ENCODE measurements at places on chromosomes 16 and 17.

GRCh38 chr16:48201515-48202201 lies 42.4 kb upstream of the LONP2 start:
- H3K27ac ChIP-seq: no peak overlapping the region
- H3K4me1 ChIP-seq: no peaks in the 10 kb centered on the region
- DNase-seq: no peak
- H3K27me3 ChIP-seq: no peaks in the 10 kb centered on the region

- H3K4me3 ChIP-seq: no peak overlapping the region
- no peak for DNase-seq
Observed at GRCh38 chr16:81528256-81528655, 83.6 kb downstream of the CMIP start.

DNA sequence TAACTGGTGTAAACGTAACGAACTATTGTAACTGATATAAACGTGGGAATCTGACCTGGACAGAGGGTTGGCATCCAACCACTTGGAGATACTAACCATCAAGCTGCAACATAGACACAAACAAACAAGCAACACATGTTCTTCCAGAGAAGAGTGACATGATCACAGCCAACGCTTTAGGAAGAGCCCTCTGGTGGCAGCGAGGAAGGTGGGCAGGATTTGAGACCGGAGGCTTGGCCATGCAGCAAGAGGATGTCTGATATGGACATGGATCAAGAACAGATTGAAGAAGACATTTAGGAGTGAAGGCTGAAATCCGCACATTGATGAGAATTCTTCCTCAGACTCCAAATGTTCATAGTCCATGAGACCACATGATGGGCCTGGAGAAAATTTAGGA lies 40.3 kb upstream of the TNRC6A start:
- no peaks in the 10 kb centered on the region for H3K4me1 ChIP-seq
- no peak overlapping the region for H3K4me3 ChIP-seq
- H3K27me3 ChIP-seq: no peaks in the 10 kb centered on the region

DNA sequence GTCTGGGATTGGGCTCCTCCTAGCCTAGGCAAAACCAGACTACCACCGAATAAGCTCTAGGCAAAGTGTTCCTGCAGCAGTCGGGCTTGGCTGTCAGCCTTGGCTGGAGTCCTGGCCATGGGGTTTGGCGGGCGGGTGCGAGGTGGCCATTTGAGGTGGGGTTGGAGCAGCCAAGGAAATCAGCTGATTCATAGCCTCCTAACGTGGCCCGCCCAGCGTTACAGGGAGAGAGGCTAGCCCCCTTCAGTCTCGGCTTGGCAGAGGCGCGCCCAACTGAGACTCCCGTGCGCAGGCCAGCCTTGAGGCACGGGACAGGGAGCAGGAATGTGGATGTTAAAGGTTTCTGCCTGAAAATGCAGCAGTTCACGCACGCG lies 1.9 kb downstream of the PMP22 start:
- peak; percentile 80 for DNase-seq
- peak overlapping the region; percentile 29 for H3K4me3 ChIP-seq
- no peaks in the 10 kb centered on the region for H3K27me3 ChIP-seq
- H3K27ac ChIP-seq: peak overlapping the region; percentile 88
- peaks cover 35% of the 10 kb centered on the region for H3K4me1 ChIP-seq

DNA sequence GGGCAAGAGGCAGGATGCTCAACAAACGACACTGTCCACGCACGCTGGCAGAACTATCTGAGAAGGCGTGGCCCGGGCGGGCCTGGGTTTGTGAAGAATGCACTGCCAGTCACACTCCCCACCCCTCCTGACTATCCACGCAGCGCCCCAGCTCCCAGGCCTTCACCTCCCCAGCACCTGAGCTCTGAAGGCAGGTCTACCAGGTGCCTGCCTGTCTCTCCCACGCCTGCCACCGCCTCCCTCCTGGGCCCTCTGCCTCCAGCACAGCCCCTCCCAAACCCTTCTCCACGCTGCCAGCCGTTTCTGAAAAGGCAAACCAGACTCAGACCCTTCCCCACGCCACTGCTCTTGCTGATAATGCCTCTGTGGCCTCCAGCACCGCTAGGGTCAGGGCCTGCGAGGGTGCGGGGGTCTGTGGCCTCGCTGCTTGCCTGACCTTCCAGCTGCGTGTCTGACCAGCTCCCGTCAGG lies 11.6 kb downstream of the MYBBP1A start:
- no peak for DNase-seq
- H3K4me1 ChIP-seq: peaks cover 16% of the 10 kb centered on the region
- H3K27me3 ChIP-seq: no peaks in the 10 kb centered on the region
- H3K36me3 ChIP-seq: no peaks in the 10 kb centered on the region

- no peak overlapping the region for H3K4me3 ChIP-seq
- DNase-seq: peak; percentile 83
- peak overlapping the region; percentile 60 for H3K27ac ChIP-seq
- H3K36me3 ChIP-seq: peaks cover 36% of the 10 kb centered on the region
Observed at GRCh38 chr16:68072038-68072695, 13.0 kb upstream of the NFATC3 start.

GRCh38 chr16:12293017-12293618 lies 316.6 kb downstream of the SNX29 start:
- H3K36me3 ChIP-seq: no peaks in the 10 kb centered on the region
- H3K27ac ChIP-seq: no peak overlapping the region
- H3K4me3 ChIP-seq: no peak overlapping the region
- H3K27me3 ChIP-seq: no peaks in the 10 kb centered on the region

Data from Peyer's patch (tissue), 4 donors.